ENCODE measurements at places on chromosomes 6 and 20.

DNA sequence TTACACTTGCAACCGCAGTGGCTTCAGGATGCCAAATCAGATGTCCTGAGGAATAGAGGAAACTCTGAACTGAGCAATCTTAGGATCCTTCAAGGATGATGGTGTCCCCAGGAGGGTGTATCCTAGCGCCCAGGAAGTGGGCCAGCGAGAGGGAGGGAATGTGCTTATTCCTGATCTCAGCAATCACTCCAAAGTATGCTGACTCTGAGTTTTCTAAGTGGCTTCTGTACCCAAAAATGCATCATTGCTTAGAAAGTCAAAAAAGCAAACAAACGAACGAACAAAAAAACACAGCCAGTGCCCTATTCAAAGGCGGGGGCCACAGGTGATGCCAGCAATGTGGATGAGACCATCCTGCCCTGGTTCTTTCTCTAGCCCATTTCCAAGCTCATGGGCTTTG is 230.6 kb downstream of the NRN1 start:
- no peak for DNase-seq

GRCh38 chr6:138582573-138582972 is 83.3 kb upstream of the NHSL1 start:
- no peak for DNase-seq

- no peak for DNase-seq
Observed at GRCh38 chr20:48736636-48737035, 91.2 kb downstream of the PREX1 start.

GRCh38 chr6:157097255-157097955 is 225.9 kb downstream of the TMEM242 start:
- DNase-seq, result no peak

DNA sequence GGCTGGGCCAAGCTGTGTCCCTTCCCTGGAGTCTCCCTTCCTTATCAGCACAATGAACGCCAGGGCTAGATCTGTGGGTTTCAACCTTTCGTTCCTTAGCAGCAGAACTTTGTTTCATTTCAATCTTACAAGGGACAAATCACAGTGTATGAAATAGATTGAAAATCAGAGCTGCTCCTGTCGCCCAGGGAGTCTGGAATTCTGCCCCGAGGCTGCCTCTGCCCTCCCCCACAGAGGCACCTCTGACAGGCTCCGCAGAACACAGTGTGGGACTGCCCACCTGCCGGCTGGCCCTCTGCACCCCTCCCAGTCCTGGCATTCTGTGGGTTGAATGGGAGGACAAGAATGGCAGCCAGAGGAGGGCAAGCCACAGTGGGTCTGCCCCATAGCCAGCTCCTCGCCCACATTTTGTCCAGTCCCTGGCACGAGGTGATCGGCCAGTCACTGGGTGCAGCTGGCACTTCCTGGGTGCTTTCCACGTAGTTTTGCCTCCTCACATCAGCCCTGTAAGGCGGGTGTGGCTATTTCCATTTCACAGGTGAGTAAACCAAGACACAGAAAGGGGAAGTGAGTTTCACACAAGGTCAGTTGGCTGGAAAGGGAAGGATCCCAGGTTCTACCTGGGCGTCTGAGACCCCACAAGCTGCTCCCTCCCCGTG is 26.1 kb downstream of the MANBAL start:
- no peak for DNase-seq

GRCh38 chr6:142235272-142235671 is 66.5 kb upstream of the ADGRG6 start:
- DNase-seq, result no peak

- no peak for DNase-seq
Observed at GRCh38 chr6:5338177-5338960, 77.1 kb downstream of the FARS2 start.

- no peak for DNase-seq
Observed at GRCh38 chr20:43446361-43446879, 11.3 kb upstream of the SRSF6 start.

- DNase-seq, result no peak
Observed at GRCh38 chr6:2378046-2378657, 132.7 kb upstream of the GMDS start.

GRCh38 chr20:13199279-13199678 is 21.8 kb upstream of the ISM1 start:
- no peak for DNase-seq

DNA sequence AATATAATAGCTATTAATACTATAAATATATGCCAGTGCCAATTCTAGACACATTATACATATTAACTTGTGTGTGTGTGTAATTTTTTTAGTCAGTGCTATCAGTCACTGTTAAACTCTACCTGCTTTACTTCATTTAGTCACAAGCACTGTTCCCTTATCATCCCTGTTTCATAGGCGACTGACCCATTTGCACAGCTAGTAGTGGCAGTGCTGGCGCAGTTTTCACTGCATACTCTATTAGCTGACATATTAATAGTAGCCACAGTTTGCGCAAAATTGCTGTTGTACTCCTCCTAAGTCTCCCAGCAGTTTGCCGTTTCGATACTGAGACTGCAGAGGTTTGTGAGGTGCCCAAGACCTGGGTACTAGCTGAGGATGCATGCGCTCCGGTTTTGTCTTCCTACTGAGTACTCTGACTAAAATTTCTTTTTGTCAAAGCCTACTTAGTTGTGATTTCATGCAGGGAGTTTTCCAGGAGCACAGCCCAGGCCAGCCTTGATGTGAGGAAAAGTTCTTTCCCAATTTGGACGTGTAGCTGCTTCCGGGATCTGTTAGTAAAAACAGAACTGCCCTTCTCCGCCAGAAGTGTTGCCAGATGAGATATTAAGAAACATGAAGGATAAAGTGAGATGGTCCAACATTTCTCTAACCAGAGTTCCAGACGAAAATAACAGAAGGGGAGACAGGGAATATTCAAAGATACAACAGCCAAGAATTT is 5.6 kb downstream of the BAG2 start:
- DNase-seq, result no peak

DNA sequence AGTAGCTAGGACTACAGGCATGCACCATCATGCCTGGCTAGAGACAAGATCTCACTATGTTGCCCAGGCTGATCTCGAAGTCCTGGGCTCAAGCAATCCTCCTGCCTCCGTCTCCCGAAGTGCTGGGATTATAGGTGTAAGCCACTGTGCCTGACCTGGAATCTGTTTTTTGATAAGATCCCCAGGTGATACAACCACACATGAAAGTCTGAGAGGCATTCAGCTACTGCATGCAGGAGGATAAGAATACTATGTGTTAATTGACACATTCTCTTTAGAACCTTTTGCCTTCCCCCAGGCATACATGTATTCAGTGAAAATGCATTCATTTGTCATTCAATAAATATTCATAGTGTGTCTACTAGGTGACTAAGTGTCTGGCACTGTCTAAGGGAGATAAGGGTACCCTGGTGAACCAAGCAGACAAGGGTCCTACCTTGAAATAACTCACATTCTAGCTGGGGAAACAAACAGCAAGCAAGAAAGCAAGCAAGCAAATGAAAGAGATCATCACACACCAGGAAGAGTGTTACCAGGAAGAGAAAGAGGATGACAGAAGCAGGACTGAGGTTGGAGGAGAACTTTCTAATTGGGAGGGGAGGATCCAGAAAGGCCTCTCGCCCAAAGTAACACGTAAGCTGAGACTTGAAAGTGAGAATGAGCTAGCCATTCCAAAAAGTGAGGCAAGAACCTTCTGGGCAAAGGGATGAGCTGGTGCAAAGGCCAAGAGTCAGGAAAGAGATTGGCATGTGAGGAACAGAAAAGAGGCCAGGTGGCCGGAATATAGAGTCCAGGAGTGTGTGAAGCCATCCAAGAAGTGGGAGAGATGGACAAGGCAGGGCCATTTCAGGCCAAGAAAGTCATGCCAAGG is 6.5 kb downstream of the GFOD1 start:
- no peak for DNase-seq

DNA sequence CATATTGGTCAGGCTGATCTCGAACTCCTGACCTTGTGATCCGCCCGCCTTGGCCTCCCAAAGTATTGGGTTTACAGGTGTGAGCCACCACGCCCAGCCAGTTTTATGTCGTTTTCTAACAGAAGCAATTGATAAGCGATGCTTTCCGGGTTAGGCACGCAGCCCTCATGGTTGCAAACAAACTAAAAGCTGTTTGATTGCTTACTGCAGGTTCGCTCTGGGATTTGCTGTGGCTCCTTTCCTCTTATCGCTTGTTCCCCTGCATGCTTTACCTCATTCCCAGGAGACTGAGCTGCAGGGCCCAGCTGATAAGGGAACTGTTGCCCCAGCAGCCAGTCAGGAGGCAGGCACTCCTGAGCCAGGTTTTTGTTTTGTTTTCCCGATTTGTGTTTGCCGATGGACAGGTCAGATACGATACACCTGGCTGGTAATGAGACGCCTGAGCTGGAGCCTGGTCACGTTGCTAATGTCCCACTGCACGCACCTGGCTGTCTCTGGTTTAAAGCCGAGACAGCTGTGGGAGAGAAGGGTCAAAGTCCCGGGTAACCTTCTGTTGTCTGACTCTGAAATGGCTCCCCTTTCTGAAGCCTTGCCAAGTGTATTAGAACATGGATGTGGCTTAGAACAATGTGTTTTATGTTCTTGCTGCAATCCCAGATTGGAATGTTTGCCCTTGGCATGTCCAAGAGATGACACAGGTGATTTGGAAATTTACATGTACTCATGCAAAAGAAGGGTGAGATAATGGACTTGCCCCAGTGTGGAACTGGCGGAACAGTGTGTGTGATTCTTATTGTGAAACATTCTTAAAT is 19.9 kb downstream of the DSP start:
- DNase-seq, result no peak

- DNase-seq, result no peak
Observed at GRCh38 chr6:121436274-121436857, 920 bp downstream of the GJA1 start.

GRCh38 chr6:76742919-76743318 is 670.5 kb upstream of the IMPG1 start:
- no peak for DNase-seq

GRCh38 chr20:49170714-49171113 is 17.4 kb downstream of the STAU1 start:
- no peak for DNase-seq

DNA sequence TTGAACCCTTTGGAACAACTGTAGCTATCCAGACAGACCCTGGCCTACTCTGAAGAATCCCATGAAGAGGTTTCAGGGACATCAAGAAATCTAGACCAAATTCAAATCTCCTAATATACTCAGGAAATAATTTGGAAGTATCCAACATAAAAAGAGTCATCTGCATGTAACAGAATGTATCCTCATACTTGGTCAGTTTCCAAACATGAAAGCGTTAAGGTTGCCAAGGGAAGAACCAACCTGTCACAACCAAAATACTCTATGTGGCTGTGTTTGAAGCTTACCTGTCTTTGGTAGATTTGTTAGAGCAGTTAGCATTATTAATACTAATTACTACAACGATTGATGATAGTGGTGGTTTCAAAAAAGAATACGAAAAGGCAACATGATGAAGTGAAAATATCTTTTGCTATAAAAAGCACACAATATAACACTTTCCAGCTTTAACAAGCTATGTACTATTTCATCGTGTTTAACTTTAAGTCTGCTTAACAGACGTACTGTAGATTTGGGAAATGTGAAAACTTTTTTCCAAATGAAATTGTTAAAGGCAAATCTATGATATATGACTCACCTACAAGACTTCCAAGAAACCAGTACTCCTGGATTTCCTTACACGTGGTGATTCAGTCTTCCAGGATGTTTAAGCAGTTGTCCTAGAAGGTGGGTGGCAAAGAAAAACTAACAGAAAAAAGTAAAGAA is 46.6 kb upstream of the ENPP1 start:
- DNase-seq, result no peak

- no peak for DNase-seq
Observed at GRCh38 chr6:122081921-122082320, 317.5 kb upstream of the HSF2 start.

GRCh38 chr6:143949535-143949934 is 58.5 kb downstream of the PLAGL1 start:
- DNase-seq, result no peak

DNA sequence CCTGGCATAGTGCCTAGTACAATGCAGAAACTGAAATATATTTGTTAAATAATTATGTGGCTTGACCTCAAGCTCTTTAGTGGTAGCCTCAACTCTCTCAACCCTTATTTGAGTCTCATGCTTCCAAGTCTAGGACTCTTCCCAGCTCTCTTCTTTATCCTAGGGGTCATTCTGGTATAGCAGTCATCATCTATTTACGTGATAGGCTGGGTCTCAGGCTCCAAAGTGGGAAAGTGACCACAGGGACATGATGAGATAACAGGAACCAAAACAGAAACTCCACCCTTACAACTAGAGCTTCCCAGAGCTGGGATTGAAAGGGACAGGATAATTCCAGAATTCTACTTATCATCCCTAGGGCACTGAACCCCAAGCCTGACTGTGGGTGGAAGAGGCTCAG is 17.7 kb upstream of the MAP3K7 start:
- no peak for DNase-seq

DNA sequence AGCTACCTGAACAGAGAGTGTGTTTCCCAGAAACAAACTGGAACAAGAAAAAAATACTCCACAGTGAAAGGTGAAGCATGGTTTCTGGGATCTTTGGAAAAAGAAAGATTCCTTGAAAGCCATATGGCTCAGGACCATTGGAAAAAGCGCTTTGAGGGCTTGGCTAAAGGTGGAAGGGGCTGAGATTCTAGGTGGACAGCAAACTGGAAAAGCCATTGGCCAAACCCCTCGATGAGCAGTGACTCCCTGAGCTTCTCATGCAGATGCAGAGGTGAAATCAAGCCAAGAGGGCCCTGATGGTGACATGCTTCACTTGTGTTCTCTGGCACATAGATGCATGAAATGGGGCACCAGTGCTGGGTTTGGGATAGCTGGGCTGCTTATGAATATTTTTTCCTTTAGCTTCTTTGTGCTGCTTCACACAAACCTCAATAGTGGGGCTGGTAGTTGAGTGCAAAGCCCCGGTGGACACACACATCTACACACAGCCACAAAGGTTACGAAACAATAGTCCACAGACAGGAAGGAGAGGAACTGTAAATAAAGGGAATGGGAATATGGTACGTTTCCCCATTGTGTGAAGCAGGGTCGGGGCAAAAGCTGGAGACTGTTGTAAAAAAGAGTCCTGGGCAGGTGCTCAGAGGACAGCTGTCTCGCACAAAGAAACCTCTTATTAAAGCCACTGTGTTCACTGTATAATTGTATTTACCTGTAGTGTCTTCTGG is 117.8 kb downstream of the FOXA2 start:
- DNase-seq, result no peak

DNA sequence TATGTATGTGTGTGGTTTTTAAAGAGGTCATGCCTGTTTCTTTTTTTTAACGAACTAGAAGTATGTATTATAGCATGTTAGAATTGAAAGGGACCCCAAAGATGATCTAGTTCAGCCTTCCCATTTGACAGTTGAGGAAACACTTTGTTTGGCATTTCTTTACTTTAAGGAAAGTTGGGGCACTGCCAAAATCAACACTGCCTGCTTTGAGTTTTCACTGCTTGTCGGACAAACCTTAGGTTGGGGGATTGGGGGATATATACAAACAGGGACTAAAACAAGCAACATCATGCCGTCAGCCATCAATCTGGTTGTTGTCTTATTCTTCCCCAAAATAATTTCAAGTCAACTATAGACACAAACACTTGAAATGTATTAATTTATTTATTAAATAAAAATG is 14.1 kb upstream of the CALHM6 start:
- DNase-seq, result no peak

- DNase-seq, result no peak
Observed at GRCh38 chr6:50780382-50780781, 38.3 kb upstream of the TFAP2B start.
